ENCODE measurements at places on chromosomes 7 and 10.

DNA sequence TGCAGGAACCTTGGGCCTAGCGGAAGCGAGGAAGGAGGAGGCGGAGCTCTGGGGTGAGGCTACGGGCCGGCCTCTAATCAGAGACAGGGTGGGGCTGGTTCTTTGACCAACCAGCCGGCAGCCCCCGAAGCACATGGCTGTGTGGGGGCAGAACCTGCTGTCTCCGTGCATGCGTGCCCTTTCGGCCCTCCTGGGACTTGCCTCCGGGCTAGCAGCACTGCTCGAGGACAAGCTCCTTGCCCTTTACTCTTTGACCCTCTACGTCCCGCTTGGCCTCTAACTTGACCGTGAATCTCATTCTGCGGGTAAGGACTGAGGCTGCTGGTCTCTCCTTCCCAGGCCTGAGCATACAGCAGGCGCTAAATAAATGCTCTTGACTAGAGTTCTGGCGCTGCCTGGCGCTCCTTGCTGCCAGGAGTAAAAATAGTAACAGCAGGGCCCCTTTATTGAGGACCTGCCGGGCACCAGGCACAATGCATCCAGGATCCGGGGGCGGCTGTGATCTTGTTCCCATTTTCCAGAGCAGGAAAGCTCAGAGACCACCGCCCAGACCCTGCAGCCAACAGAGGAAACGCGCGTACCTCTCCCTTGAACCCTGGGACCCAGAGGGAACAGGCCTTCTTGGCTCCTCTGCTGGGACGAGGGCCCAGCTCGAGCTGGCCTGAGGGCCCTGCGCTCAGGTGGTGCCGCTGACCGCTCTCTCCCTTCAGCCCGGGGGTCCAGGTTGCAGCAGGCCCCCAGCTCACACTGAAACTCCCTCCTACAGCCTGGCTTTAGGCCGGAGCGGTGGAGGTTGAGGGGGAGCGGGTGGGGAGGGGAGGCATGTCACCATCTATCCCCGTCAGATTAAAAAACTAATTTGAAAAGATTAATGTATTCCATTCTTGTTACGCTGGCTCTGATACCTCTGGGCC is 2.7 kb upstream of the COMTD1 start:
- DNase-seq: no peak

- no peak for DNase-seq
Measured at GRCh38 chr10:112952282-112953173, 2.5 kb downstream of the TCF7L2 start.

GRCh38 chr7:152011860-152012259 is 13.6 kb upstream of the GALNT11 start:
- DNase-seq: no peak

- no peak for DNase-seq
Measured at GRCh38 chr10:99382176-99382575, 48.2 kb downstream of the GOT1 start.
